ENCODE measurements at places on chromosomes 6 and 20.

GRCh38 chr20:59750209-59750840 is 146.0 kb downstream of the PHACTR3 start:
- peak; percentile 82 for DNase-seq

GRCh38 chr20:17616480-17617211 is 46.8 kb downstream of the DSTN start:
- DNase-seq: no peak

DNA sequence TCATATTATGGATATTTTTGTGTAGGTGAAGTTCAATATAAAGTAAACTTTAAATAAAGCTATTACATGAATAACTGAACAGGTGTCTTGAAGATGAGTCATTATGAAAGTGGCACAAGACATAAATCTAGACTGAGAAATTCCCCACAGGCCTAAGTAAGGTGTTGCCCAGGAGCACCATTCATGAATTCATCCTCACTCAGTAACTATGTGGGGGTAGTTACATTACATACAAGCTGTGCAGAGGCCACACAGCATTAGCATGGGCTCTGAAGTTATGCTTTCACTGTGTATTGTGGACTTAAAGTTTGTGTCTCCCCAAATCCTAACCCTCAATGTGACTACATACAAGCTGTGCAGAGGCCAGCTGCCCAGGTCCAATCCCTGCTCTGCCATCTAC is 65.9 kb downstream of the BCAS1 start:
- DNase-seq: no peak

DNA sequence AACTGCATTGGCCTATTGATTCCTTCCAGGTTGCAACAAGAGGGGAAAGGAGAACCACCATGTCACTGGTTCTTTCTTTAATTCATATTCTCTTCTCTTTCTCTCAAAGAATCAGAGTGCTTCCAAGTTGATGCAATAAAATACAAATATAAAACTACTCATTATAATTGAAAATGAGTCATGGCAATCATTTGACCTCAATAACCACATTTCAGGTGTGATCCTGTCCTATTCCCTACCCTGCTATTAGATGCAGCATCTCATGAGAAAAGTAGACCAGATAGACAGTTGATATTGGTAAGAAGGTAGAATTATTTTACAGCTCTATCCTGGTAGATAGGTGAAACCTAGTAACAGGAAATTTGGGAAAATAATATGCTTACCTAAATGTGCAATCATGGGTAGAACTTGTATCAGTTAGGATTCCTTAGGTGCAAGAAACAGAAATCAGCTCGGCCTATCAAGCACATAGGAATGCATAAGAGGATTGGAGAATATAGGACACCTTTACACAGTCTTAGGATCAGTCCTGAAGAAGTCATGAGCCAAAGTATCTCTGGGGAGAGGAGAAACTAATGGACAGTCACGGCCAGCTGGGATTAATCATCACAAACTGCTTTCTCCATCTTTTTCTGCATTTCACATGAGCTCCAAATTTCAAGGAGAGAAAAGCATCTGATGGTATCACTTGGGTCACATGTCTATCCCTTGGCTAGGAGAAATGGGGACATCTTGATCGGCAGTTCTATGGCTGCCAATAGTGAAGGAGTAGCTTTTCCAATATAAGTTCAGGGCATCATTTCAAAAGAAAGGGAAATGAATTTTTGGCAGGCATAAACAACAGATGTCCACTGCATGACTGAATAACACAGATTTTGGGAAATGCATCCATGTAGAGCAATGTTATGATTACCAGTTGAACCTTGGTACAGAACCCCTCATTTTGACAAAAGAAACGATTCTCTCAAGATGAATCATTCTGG is 19.3 kb upstream of the RNF146 start:
- no peak for DNase-seq

GRCh38 chr6:150841697-150842096 is 23.8 kb upstream of the MTHFD1L start:
- DNase-seq: no peak

GRCh38 chr6:33632558-33633039 is 11.5 kb downstream of the ITPR3 start:
- DNase-seq: no peak

DNA sequence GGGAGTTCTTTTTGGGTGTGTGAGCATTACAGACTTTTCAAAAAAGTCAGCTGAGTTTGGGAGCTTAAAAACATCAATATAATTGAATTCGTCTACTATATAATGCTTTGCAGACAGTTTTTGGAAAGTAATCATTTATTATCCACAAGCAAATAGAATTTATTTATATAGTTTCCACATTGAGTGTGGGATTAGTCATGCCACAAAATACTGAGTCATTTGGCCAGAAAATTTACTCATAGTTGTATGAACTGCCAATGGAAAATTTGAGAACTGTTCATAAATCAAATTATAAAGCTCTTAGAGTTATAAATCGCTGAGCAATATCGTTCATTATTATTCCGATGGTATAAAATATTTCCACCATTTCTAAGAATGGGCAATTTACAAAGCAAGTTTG is 5.0 kb downstream of the BEND6 start:
- DNase-seq: no peak

DNA sequence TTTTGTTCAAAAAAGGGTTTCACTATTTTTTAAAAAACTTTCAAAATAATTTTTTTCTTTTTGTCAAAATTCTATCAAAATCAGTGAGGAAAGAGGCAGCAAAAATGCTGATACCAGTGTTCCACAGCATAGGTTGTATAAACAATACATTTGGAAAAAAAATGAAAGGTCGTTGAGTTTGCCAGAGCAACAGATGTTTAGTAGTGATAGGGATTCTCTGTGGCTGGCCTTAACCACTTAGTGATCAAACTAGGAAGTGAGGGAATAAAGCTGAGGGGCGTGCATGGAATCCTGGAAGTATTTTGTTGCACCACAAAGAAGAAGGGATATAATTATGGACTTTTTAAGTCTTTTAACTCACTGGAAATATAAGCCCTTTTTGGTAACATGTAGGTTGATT is 555.3 kb upstream of the CHD6 start:
- DNase-seq: no peak

GRCh38 chr6:143754204-143754603 is 76.4 kb downstream of the PHACTR2 start:
- no peak for DNase-seq

DNA sequence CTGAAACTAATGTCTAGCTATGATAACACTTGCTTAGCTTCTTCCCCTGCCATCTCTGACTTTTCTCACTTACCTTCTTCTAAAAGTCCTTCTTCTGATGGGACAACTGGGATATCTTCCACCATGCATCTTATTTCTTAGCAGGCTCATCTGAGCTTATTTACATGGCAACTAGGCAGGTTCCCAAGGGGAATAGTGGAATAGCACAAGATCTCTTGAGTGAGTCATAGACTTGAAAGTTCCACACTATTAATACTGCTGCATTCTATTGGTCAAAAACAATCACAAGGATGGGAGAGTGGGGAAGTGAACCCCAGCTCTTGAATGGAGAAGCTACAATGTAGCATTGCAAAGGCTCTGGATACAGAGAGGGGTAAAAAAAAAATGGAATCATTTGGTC is 142.1 kb downstream of the HAO1 start:
- DNase-seq: no peak

DNA sequence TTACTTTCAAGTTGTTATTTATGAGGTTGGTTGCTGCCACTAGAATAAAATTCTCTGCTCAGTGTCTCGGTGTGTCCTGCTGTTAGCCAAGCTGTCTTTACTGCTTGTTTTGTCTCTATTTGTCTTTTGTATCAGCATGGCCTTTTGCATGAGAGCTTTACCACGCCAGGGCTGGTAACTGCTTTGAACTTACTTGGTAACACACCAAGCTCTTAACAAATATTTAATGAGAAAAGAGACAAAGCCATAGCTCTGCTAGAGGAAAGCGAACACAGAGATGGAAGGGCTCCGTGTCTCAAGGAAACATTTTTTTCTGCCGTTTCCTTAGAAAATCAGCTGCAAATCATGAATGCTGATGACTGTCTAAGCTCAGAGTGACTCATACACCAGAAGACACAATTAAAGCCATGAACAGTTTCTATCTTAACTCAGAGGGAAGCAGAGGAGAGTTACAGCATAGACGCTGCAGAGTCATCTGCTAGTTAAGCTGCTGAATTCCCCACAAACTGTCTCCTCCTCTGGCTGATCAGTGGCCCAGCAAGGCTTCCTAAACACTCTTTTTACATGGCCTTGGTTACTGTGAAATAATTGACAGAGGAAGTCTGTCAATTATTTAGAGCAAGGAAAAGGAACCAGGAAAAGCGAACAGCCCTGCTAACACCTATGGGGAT is 44.8 kb downstream of the AGPAT4 start:
- DNase-seq: no peak

GRCh38 chr6:268394-268935 is 23.8 kb upstream of the DUSP22 start:
- DNase-seq: no peak

- DNase-seq: no peak
These were observed 202.0 kb downstream of the RNGTT start for GRCh38 chr6:88761237-88762031.

DNA sequence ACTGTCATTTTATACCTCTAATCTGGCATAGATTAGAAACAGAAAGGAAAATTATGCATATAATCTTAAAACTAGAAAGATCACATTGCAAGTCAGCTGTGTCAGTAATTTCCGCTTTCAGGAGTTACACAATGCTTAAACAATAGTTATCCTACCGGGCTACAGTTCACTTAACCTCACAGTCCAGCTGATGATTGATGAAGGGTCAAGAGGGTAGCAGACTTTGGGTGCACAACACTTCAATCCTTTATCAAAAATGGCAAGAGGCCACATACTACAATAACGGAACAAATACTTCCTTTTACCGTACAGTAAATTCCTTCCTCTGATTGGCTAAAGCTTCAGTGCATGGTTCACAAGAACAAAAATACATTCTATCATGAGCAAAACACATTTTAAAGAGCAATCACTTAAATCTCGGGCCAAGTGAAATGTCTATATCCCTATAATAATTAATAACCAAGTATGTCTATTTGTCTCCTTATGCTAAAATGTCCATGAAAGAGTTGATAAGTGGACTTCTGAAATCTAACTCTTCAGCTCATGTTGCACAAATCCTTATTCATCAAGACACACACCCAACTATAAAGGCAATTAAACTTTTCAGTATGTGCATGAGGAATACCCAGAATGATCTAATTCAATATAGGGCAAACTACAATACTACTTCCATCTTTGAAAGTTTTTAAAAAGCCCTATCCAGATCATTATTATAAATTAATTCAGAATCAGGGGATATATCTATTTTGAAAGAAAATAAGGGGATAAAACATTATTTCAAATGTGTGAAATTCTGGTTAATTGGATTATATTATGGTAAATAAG is 76.8 kb downstream of the HIVEP2 start:
- DNase-seq: no peak

GRCh38 chr6:94144807-94145206 is 725.4 kb upstream of the EPHA7 start:
- no peak for DNase-seq

DNA sequence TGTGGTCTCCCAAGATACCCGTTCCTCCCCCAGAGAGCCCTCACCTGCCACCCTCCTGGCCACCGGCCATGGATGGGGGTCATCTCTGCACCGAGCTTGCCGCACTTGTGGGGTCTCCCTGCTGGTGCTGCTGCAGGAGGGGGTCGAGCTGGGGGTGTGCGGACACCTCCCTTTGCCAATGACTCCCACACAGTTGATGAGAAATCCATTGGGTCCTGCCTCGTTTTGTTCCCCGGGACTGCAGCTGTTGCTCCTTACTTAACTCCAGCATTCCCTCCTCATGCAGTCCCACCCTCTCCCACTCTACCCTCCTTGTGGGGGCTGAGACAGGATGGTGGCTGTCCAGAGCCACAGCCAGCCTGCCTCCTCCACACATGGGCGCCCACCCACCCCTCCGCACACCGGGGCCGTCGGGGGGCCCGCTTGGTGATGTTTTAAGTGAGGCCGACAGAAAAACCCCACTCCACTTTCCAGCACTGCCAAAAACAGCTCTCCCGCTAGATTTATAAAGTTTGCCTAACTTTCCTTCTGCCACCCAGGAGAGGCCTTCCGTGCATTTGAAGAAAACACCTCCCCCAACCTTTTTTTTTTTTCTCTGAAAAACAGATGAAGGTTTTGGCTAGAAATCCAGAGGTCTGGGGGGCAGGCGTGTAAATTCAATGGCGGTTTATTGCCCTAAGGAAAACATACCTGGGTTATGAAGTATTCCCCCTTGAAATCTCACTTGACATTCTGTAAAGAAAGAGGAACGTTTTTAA is 53.5 kb upstream of the APCDD1L start:
- DNase-seq: peak; percentile 63

DNA sequence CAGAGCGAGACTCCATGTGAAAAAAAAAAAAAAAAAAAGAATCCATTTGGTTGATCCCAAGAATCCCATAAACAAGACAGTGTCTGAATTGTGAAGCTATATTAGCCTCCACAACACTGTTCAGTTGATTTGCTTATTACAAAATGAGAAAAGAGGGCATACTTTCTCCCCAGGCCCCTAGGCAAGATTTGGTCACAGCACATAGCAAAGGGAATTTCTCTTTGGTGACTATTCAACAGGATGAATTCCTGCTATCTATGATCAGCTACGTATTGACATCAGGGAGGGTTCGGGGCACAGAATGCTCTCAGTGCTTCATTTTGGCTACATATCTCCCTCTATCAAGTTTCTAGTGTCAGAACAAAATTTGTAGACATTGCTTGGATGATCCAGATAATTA is 20.2 kb upstream of the SLC22A3 start:
- no peak for DNase-seq

- DNase-seq: no peak
These were observed 22.9 kb downstream of the IRF4 start for GRCh38 chr6:414447-414846.

- DNase-seq: peak; percentile 39
These were observed 19.8 kb upstream of the MAP1LC3A start for GRCh38 chr20:34538671-34539123.

- DNase-seq: no peak
These were observed 125.3 kb upstream of the EXOC2 start for GRCh38 chr6:818196-818595.

- no peak for DNase-seq
These were observed 4.2 kb downstream of the PROKR2 start for GRCh38 chr20:5312518-5312917.

DNA sequence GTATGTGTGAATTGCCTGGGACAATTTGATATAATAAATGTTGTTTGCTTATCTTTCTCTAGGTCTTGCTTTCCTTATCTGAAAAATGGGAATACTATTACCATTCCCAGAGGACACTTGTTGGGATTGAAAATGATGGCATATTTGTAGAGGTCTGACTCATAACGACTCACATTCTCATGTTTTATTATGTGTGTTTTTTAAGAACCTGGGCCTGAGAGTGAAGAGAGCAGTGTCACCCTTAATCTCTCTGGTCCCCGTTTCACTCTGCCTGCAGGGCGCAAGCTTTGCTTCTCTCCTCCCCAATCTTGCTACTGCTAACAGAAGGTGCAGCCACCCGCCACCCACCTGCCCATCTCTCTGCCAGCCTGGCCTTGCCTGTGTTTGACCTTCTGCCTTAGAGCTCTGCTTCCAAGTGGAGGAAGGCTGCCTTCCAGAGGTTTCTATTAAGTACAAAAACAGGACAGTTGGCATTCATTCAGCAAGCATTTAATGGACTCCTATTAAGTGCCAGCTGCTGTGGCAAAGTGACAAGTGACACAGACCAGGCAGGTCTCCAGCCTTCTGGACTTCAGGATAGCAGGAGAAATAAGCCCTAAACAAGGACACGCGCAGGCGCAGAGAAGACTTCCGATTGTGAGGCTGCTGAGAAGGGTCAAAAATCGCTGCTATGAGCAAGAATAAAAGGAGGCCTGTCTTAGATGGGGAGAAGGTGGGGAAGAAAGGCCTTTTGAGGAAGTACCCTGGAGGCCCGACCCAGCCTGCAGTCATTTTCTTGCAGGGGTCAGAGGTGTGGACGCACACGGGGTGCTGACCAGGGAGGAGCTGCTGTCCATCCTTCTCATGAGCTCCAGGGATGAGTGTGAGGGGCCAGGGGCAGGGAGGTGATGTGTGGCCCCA is 112.5 kb downstream of the JPH2 start:
- DNase-seq: no peak

Data from chondrocyte (in vitro differentiated cells).